Omental fat pad (tissue), 4 donors: ENCODE measurements at places on chromosomes 12 and 14.

DNA sequence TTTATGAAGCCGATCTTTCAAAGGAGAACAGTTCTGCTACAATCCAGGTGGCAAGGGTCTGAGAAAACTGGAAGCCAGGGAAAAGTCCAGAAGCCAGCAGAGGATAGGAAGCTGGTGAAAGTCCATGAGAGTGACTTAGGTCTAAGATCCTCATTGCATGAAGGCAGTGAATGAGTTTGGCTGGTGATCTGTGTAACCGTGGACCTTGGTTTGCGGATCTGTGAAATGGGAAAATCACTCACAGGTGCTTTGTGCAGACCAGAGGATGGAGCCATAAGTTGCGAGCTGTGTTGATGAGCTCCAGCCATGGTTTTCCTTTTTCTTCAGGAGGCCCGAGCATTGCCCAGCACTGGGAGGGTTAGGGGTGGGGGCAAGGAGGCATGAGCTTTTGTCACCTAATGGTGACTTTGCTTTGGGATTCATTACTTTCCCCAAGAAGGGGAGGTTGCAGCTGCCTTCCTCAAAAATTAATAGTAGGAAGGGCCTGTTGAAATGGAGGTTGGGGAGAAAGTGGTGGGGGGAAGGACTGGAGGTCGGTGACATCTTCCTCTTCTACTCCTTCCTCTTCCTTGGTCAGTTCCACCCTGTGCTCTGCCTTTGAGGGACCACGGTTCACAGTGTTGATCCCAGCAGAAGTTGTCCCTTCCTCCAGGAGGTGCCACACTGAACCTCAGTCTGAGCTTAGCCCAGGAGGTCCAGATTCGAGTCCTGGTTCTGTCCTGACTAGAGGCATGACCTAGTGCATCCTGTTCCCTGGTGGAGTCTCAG lies 20.3 kb upstream of the SERPINA6 start:
- DNase-seq = no peak

GRCh38 chr14:52455291-52456088 lies 96.8 kb downstream of the TXNDC16 start:
- DNase-seq = no peak

DNA sequence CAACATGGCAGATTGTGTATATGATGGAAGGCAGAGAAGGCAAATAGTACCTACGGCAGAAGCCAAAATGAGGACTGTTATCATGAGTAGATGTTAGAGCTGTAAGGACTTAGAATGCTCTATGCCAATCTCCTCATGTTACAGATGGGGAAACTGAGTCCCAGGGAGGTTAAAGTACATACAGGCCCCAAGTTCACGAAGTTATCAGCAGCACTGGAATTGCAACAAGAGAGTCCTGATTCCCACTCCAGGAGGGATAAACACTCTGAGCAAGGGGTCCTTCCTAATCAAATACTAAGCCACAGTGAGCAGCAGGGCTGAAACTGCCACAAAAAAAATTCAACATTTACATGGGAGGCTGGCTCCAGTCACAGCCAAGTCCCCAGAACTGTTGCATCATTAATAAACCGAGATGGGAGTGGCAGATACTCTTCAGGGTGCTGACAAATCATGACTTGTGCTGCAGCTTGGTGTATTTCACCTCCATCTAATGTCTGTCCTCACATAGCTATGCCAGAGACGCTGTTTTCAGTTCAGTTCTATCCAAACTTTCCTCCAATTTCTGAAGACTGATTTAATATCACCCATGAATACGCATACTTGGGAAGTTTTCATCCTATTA lies 24.2 kb downstream of the NUAK1 start:
- DNase-seq = no peak

DNA sequence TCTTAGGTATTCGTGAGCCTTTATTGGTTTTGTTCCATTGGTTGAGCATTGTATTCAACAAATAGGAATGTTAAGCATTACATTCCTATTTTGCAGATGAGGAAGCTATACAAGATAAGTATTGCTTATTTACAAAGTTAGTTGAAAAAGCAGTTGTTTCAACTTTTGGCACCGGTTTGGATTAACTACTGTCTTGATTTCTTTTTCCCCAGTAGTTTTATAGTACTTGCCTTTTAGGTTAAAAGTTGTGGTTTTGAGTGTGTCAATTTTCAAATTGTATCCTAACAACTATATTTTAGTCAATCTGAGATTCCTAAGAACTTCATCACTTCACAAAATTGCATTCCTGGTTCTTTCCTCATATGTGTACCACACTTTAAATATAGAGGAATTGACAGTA lies 23.8 kb upstream of the MBIP start:
- DNase-seq = no peak

GRCh38 chr14:104933746-104934733 lies 9.4 kb downstream of the PLD4 start:
- no peak for DNase-seq

- DNase-seq = no peak
Observed at GRCh38 chr12:62323386-62323785, 63.2 kb downstream of the USP15 start.

DNA sequence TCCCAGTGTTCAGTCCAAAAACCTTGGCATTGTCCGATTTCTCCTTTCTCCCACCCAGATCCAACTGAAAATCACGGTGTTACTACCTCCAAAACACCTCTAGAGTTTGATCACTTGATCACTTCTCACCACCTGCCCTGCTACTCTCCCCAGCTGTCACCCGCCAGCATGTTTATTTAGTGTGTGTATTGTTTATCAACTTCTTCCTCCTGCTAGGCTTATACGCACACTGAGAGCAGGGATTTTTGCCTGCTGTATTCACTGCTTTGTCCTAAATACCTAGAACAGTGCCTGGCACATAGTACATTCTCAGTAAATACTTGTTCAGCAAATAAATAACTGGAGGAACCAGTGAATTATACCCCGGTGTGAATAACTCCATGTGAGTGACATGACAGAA lies 5.0 kb downstream of the BDKRB1 start:
- no peak for DNase-seq

GRCh38 chr14:61659582-61659981 lies 35.7 kb upstream of the HIF1A start:
- no peak for DNase-seq

- no peak for DNase-seq
Observed at GRCh38 chr12:116644806-116645205, 85.6 kb downstream of the MAP1LC3B2 start.

- no peak for DNase-seq
Observed at GRCh38 chr14:52473557-52473956, 78.7 kb downstream of the TXNDC16 start.

GRCh38 chr12:54417712-54418440 lies 1.2 kb downstream of the ITGA5 start:
- DNase-seq = no peak

DNA sequence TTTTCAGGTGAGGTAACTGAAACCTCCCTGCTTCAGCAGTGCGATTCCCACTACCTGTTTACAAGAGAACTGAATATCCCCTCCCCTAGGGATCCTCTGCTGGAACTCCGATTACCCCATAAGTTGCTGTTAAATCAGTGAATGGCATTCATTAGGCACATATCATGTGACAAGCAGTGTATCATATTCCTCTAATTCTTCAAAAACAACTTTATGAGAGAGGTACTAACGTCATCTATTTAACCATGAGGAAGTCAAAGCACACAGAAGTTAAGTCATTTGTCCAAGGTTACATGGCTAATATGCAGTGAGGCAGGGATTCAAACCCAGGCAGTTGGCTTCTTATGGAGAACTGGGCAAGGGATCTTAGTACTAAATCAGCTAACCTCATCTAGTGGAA lies 43.9 kb upstream of the PCED1B start:
- DNase-seq = no peak

- no peak for DNase-seq
Observed at GRCh38 chr12:42810006-42810405, 220.5 kb upstream of the PRICKLE1 start.

- no peak for DNase-seq
Observed at GRCh38 chr14:66717561-66718140, 209.7 kb downstream of the GPHN start.

GRCh38 chr14:76371066-76371465 lies 4.9 kb upstream of the ESRRB start:
- no peak for DNase-seq
